Bronchial epithelial cell (primary cell): ENCODE measurements at places on chromosomes 2 and 18. TPM values are rescaled to one million over a fixed set of nuclear protein-coding genes. Genes with fewer than 3 reads are reported as not detected.
A peak's percentile ranks its signal among the peaks of the same experiment; 100 is the strongest.

DNA sequence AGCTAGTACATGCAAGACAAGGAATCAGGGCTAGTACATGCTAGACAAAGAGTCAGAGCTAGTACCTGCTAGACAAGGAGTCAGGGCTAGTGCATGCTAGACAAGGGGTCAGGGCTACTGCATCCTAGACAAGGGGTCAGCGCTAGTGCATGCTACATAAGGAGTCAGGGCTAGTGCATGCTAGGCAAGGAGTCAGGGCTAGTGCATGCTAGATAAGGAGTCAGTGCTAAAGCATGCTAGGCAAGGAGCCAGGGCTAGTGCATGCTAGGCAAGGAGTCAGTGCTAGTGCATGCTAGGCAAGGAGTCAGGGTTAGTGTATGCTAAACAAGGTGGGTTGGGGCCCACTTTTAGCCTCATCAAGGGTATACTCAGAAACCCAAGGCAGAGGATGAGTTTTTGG lies 90.1 kb upstream of the FAM136A start:
- DNase-seq = peak; percentile 48

Gene EPHA4
- total RNA-seq = 6.1 and 14.7 TPM in 2 replicates

GRCh38 chr2:17752246-17752645 lies 1.4 kb downstream of the SMC6 start:
- DNase-seq = no peak

Gene SPAST
- total RNA-seq = 22.7 and 25.5 TPM in 2 replicates

GRCh38 chr18:74546751-74547530 lies 12.6 kb downstream of the CNDP1 start:
- DNase-seq = peak; percentile 50
